Breast epithelium (tissue), 4 donors: ENCODE measurements at places on chromosomes 11 and 22. TPM values are rescaled to one million over a fixed set of nuclear protein-coding genes. Genes with fewer than 3 reads are reported as not detected.

- DNase-seq = peak; percentile 90
These were observed at the start of gene ACER3 for GRCh38 chr11:76860539-76861475. Gene ACER3, plus strand, starts transcription at chr11:76860918. Its CDS starts 59 bp downstream, at chr11:76860977.

DNA sequence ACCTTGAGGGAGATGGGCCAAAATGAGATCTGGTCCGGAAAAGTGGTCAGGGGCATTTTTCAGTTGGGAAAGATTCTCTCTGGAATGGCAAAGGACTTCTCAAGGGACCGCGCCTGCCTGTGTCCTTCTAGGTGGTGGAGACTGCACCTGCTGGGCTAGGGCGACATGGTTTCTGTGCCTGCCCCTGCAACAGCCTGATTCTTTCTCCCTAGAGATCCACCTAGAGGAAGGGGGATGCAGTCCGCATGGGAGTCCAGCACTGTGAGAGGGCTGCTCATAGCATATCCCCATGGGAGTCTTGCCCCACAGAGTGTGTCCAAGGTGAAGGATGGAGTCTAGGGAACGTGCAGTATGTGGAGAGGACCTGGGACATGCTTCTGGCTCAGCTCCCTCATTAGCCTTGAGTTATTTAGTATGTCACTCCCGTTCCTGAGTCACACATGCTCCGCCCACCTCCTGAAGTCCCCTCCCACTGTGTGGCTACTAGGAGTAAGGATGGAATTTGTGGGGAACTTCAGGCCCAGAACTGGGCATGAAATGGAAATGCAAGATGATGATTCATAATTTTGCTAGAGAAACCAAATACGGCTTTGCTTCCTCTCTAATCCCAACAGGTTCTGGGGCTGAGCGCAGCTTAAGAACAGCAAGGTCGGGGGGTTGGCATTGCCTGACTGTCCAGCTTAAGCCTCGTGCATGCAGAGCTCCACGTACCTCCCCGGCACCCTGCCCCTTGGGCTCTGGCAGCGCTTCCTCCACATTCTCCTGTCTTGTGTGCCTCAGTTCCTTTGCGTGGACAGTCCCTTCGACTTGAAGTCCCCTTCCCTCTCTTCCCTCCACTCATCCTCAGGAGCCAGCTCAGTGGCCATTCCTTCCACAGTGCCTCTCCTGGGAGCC lies 35.0 kb downstream of the GRIK4 start:
- no peak for DNase-seq

Gene RIN1
- 3.2 TPM for total RNA-seq

DNA sequence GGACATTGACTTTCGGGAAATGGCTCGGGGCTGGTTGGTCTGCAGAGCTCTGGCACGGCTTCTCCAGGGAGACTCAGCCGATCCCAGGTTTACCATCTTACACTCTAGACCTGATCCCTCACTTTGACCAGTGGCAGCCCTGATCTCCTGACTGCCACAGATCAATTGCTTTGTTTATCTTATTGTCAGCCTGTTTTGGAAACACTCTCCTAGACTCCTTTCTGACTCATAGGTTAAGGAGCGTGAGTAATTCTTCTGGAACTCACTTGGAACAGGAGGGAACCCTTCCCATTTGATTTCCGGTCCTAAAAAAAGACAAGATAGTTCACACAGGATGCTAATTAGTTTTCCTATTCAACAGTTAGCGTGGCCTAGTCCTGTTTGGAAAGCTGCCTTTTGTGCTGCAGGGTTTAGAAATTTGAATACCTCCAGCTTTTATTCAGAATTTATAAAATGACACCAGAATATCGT lies 16.0 kb upstream of the BMAL1 start:
- peak; percentile 37 for DNase-seq

DNA sequence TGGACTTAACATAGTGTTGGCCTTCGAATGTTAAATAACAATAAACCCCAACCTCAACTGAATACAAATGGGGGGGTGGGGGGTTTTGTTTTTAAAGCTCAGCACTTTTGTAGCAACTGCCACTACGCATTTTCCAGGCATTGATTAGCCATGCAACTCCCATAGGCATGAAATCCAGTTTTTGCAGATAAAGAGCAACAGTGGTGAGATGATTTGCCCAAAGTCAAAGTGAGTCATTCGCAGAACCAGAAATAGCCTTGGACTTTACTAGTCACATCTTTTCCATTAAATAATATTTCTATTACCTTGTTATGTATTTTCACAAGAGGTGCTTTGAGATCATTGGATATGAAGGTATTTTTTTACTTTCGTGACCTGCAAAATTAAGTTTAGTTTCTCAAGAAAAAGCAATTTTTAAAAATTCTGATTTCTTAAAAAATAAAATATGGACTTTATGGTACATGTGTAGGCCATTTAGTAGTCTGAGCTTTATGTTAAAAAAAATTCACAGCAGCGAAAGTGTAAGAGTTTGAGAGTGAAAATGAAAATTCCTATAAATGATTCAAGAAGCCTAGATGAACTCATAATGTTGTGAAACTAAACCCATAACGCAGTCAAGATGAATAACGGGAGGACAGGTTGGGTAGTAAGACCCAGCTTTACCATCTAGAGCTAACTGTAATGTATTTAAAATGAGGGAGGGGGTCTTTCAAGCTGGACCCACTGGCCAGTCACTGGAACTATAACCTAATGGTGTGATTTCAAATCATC lies 1.9 kb upstream of the PHF21A start:
- DNase-seq = no peak
